ENCODE measurements at places on chromosomes 13 and 19.
A peak's percentile ranks its signal among the peaks of the same experiment; 100 is the strongest.

- no peak for DNase-seq
Observed at GRCh38 chr19:3617463-3617862, 9.1 kb downstream of the CACTIN start.

GRCh38 chr19:39310558-39311311 lies 9.9 kb downstream of the LRFN1 start:
- DNase-seq, result no peak

- DNase-seq, result peak; percentile 57
Observed at GRCh38 chr13:51825165-51825592, 19.8 kb downstream of the TMEM272 start.

- DNase-seq, result no peak
Observed at GRCh38 chr13:98922306-98922705, 55.6 kb downstream of the DOCK9 start.

DNA sequence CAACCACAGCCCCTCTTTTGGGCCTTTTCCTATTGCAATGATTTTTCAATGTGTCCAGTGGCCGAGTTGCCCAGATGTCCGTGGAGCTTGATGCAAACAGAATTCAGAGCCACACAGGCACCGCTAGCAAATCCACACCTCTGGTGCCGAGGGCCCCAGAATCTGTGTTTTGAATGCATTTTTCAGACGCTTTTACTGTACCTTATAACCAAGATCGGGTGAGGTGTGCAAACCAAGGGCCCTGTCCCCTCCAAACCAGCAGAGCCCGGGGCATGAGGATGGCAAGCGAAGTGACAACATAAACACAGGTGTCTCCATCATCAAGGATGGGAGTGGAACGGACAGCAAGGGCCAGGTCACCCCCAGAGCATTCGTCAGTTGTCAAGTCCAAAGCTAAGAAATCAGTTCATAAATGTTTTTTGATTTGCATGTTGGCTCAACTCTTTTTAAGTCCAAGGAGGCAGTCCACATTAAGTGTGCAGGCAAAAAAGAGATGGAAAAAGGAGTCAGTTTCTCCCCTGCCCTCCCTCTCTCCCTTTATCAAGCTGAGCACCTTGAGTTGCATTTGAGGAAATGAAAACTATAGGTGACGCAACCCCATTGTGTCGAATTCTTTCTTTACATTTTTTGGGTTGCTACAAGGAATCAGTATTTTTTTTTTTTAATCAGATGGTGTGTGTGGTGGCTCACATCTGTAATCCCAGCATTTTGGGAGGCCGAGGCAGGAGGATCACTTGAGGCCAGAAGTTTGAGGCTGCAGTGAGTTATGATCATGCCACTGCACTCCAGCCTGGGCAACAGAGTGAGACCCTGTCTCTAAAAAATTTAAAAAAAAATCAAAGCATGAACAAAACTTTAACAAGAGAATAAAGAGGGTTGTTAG lies 2.9 kb downstream of the CCDC8 start:
- DNase-seq, result no peak

- no peak for DNase-seq
Observed at GRCh38 chr13:82147526-82147925, 1734.7 kb downstream of the SLITRK1 start.

DNA sequence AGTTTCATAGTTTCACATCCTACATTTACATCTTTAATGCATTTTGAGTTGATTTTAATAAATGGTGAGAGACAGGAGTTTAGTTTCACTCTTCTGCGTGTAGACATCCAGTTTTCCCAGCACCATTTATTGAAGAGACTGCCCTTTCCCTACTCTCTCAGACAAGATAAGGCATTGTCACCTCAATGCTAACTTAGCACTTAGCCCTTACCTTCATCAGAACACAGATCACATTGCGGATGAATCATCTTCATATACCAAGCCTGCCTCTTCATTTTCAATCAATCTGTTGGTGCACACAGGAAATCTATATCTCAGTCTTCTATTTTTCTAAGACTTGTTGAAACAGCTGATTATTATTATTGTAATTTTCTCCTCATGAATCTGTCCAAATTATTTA lies 396.6 kb upstream of the NBEA start:
- DNase-seq, result no peak

DNA sequence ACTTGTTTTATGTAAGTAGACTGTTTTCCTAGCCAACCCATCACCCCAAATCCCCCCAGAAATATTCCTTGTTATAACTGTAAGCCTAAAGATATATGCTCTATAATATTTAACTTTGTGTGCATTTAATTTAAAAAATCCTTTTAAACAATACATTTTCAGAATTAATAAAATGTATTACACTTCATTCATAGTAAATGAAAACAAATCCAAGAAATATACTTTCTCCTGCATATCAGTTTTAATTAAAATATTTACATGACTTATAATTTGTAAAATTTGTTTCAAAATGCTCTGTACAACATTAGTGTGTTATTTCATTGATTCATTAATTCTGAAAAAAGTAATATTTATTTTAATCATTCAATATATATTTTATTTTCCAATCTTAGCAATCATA lies 669.1 kb upstream of the PCDH20 start:
- no peak for DNase-seq

- no peak for DNase-seq
Observed at GRCh38 chr19:4391306-4391693, 9.0 kb downstream of the SH3GL1 start.

DNA sequence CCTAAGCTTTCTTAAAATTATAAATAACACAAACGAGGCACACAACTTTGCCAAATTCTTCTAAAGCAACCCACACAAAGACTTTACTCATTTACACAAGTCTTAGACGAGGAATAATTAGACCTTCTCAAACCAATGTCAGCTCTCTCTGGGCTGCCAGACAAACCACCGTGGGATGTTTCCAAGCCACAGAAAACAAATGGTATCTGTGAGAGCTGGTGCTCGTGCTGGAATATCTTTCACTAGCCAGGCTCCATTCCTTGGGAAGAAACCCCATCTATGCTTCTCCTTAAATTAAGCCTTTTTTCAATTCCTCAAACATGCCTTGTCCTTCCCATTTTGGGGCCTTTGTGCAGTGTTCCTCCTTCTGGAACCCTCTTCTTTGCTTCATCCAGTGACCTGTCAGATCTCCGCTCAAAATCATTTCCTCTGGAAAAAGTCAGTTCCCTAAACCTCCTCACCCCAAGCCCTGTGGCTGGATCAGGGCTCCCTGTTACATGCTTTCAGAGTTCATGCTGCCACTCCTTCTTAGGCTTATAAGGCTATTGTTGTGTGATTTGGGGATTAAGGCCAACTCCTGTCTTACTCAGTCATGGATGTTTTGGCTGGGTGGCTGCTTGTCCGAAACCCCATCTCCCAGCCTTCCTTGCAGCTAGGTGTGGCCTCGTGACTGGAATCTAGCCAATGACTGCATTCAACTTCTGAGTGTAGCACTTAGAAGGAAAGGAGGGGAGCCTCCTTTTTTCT lies 64.2 kb upstream of the GTF2F2 start:
- DNase-seq, result peak; percentile 17

DNA sequence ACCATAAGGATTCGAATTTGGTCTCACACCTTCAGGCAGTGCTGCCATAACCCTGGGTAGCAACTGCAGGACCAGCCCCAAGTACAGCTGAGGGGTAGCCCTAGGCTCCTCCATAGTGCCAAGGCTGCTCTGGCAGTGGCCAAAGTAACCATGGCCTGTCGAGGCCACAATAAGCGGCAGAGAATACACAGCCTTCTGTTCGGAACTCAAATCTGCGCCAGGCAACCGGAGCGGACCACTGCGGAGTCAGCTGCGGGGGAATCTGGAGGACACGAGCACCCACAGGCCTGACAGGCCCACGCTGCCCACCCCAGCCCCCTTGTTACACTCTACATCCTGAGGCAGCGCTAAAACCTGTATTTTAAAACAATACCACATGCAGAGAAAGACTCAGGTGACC lies 48.7 kb downstream of the CCDC70 start:
- DNase-seq, result no peak

- no peak for DNase-seq
Observed at GRCh38 chr19:35060160-35060855, 18.8 kb downstream of the HPN start.

- no peak for DNase-seq
Observed at GRCh38 chr13:80858131-80858530, 517.2 kb upstream of the SPRY2 start.

- no peak for DNase-seq
Observed at GRCh38 chr13:43170506-43170905, 147.1 kb downstream of the DNAJC15 start.

- no peak for DNase-seq
Observed at GRCh38 chr19:44848812-44849447, 2.8 kb downstream of the NECTIN2 start.

GRCh38 chr19:31271306-31271911 lies 77.8 kb downstream of the TSHZ3 start:
- DNase-seq, result no peak

DNA sequence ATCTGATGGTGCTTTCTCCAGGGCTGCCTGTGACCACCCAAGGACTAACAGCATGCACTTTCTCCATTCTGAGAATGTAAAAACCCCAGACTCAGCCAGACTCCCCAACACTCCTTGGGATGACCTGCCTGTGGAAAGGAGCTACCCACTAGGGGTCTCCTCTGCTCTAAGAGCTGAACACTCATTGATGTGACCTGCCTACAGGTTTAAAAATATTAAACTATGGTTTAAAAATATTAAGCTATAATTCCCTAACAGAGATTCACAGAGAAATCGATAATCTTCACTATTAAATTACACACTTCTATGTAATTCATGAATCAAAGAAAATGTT lies 696.2 kb upstream of the SLITRK5 start:
- no peak for DNase-seq

GRCh38 chr13:50993934-50994333 lies 84.3 kb downstream of the RNASEH2B start:
- DNase-seq, result no peak

DNA sequence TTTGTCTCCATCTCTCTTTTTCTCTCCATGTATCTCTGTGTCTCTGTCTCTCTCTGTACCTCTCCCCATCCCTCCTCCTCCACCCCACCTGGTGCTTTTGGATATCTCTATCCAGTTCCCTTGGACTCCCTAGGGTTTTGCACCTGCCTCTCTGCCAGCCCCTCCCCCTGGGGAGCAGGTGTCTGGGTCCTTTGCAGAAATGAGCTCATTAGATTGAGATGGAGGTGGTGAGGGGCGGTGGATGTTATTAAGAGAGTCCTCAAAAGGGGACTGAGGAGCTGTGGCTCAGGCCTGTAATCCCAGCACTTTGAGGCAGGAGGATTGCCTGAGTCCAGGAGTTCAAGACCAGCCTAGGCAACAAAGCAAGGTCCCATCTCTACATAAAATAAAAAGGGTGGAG lies 2.1 kb downstream of the KCNN4 start:
- no peak for DNase-seq

- DNase-seq, result no peak
Observed at GRCh38 chr19:29945433-29945832, 3.4 kb downstream of the URI1 start.

DNA sequence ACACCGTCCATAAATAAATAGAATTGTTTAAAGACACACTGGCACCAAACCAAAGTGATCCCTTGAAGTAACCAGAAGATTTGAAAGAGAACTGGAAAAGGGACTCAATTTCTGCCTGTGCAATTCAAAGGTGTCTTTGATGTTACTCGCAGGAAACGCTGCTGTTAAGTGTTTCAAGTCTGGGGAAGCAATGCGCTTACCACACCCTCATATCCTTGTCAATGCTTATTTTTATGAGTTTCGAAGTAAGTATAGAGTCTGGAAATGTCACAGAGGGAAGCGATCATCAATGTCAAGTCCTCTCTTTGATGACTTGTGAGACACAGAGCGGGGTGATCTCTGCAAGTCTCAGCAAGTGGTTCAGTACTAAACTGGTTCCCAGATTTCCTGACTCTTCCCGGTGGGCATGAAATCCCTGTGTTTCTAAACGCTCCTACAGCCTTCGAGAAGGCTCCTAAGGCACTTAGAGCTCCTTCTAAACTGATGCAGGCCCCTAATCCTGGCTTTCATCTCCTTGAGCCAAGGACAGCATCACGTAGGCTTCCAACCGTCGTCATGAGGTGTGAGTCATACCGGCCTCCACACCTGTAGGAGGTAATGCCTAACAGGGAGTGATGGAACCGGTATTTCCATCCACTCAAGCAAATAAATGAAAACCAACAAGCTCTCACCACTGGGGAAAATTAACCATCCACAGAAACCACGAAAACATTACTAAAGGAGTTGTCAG lies 22.8 kb downstream of the SYDE1 start:
- DNase-seq, result peak; percentile 32

DNA sequence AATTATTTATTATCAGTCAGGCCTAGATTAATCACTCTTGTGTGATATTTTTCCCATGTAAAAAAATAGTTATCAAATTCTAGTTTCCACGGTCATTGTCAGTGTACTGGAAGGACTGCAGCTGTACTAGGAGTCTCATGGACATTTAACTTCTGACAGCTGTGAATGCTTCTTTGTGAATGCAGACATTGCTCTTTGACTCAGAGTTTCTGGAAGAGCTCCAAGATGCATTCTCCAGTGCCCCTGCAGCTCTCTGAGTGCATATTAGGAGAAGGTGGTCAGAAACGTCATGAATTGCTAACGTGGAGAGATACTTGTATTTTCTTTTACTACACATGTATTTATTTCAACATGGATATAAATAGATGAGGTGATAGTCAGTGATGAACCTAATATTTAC lies 9.7 kb upstream of the SLITRK5 start:
- no peak for DNase-seq

- no peak for DNase-seq
Observed at GRCh38 chr19:51887522-51888498, at the start of gene ZNF577. ZNF577 (minus strand) TSS chr19:51887951; CDS start chr19:51880382, 7,569 bp downstream.

- no peak for DNase-seq
Observed at GRCh38 chr13:83819611-83820010, 62.7 kb downstream of the SLITRK1 start.

DNA sequence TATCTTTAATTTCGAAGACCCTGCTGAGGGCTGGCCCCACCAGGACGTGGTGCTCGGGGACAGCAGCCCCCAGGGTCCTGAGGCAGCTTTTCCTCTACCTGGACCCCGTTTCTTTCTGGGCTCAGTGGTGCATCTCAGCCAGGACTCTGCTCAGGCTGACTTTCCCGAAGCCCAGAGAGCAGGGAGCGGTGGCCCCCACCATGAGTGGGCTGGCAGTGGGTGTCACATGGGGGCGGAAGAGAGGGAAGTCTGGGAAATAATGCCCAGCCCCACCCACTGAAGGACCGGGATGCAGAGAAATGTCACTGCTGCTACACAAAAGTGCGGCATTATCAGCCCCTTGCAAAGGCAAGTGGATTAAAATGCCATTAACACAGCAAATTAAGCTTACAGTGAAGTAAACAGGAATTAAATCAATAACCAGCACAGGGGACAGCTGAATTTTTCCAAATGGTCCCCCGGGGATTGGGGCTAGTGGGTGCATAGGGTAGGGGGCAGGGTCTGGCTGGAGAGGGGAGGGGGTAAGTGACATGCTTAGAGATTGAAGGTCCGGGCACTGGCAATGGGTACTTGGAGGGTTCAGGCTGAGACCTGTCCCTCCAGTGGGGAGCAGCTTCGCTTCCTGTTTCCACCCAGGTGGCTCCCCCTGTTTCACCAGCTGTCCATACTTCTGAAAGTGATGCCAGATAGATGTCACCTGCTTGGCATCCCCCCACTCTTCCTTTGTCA lies 177.3 kb downstream of the URI1 start:
- no peak for DNase-seq

- DNase-seq, result peak; percentile 94
Observed at GRCh38 chr13:99436686-99437416, 64.4 kb upstream of the TM9SF2 start.

Measured in T-helper 2 cell treated with Interferon-gamma antibody and Interleukin-4, amounts not matched to agents 5 μg/mL and 100 μg/mL, for 36 hours (primary cell).